Naive B cell (primary cell): ENCODE measurements at places on chromosomes 2 and 18. TPM values are rescaled to one million over a fixed set of nuclear protein-coding genes. Genes with fewer than 3 reads are reported as not detected.
A peak's percentile ranks its signal among the peaks of the same experiment; 100 is the strongest.

DNA sequence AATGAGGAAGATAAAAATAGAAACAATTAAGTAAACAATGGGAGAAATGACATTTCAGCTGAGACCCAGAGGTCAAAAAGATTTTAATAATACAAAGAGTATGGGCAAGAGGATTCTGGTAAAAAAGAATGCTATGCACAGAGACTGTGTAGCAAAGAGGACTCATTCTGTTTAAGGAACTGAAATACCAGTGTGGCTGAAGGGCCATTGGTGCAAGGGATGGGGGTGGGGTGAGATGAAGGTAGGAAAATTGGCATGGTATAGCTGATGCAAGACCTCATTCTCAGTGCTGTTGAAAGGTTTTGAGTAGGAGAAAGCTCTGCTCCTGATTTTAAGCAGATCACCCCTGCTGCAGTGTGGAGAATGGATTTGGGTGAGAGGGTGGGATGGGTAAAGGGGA is 10.8 kb downstream of the GALNT1 start:
- DNase-seq: peak; percentile 63

- no peak for DNase-seq
Observed at GRCh38 chr2:168256448-168256847, 9.1 kb upstream of the STK39 start.

DNA sequence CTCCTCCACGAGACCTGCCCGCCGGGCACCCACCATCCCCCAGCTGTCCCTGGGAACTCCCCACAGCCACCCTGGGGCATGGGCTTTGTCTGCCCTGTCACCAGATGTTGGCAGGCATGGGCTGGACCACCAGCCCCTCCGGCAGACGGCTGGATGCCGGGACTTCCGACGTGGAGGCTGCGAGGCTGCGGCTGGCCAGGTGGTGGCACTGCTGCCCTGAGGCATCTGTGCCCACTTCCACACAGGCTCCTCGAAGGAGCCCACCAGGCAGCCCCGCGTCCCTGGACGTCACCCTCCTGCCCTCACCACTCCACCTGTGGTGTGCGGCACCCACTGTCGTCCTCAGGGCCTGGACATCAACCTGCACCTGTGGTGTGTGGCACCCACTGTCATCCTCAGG is 319.9 kb upstream of the SALL3 start:
- DNase-seq: no peak

GRCh38 chr2:122748552-122749011 is 993.1 kb downstream of the TSN start:
- DNase-seq: no peak

DNA sequence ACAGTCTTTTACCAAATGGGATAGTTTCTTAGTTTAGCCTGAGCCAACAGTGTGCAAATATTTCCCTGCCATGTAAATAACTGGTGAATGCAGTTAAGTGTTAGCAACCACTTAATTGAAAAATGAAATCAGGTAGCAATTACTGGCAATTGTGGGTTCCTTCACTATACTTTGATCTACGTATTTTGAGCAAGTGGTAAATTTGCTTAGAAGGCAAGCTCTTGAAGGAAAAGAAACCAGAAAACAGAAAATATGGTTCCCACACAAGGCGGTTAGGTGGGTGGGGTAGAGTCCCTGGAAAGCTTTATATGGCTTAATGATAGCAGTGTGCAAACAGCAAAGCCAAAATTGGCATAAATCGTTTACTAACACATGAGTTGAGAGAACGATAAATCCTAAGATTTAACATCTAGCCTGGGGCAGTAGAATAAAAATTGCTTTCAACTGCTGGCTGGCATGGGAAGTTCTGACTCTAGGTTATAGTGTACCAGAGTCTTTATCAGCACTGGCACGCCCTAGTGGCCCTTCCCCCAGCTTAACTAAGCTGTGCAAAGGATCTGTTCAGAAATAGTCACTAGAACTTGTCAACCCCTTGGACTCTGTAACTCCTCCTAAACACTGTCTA is 17.0 kb downstream of the SLC9A2 start:
- DNase-seq: no peak

- no peak for DNase-seq
Observed at GRCh38 chr2:9668687-9669345, 38.0 kb upstream of the YWHAQ start.

DNA sequence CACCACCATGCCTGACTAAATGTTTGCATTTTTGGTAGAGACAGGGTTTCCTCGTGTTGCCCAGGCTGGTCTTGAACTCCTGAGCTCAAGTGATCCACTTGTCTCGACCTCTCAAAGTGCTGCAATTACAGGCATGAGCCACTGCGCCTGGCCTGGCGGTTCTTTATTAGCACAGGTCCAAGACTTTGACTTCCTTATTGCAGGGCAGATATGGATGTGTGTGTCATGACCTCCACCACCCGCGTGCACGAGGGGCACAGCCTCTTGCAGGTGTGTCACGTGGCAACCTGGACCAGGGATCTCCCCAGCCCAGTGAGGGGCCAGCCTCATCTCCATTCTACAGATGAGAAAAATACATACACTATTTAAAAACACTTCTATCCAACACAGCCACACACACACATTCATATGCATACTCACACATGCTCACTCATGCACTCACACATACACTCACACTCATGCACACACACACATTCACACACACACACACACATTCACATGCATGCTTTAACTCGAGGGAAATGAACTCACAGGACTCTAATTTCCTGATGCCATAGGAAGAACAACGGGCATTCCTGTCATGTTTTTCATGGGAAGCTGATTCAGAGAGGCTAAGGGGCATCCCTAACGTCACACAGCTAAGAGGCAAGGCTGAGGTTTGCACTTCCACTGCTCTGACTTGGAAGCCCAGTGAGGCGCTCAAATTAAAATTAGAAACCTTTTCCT is 38.8 kb downstream of the RRM2 start:
- no peak for DNase-seq

DNA sequence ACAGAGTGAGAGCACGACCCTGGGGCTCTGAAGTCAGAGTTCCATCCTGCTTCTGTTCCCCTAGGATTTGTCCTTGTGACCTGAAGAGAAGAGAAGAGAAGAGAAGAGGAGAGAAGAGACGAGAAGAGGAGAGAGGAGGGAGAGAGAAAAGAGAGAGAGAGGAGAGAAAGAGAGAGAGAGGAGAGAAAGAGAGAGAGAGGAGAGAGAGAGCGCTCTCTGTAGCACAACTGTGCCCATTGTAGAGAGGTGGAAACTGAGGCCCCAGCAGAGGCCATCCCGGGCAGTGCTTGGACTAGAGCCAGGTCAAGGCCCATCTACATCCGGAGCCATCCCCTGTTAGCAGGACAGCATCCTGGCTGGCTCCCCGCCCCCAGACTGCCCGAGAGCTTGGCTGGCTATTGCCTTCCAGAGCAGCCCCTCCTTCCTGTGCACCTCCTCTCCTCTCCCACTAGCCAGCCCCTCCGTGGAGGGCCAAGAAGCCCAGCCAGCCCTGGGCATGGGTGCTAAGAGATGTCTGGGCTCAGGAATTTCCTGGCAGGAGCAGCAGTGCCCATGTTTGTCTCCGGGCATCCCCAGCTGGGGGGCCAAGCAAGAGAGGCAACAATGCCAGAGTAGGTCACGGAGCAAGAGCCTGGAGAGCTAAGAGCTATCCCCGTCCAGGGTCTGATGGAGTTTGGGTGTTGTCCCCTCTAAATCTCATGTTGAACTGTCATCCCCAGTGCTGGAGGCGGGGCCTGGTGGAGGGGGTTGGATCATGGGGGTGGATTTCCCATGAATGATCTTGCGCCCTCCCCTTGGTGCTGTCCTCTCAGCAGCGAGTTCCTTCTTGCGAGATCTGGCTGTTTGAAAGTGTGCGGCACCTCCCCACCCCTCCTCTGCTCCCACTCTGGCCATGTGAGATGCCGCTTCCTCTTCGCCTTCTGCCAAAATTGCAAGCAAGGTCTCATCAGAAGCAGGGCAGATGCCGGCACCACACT is 18.2 kb upstream of the GPR55 start:
- DNase-seq: no peak

DNA sequence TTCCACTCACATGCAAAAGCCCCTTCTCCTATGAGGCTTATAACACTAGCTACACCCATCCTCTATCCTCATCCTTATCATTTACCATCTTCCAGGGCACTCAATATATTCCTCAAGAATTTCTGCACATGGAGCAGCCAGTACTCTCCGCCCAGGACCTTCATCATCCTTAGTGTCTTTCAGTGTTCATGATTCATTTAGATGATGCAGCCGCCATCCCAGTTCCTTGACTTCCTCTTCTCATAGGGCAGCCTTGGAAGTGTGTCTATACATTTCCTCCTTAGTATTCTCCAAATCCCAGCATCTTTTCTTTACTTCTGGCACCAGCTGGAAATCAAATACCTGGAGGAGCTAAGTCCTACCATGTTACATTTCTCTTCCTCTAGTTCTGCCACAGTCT is 3.0 kb upstream of the ITSN2 start:
- DNase-seq: no peak

DNA sequence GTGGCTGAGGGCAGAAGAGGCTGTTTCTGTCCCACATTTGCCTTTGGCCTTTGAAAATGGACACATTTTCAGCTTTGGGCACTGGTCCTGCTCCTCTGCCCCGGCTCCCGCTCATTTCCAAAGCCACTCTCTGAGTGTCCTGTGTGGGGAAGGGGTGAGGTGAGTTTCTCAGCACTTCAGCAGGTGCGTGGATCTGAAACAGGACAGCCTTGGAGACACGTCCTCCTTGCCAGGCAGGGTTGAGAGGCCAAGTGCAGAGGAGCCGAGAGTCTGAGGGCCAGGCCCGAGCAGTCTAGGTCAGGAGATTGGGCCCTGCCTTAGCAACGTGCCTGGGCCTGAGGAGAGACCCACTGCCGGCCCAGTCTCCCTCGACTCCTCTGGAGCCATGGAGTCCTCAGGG is 21.9 kb upstream of the ALPI start:
- no peak for DNase-seq

DNA sequence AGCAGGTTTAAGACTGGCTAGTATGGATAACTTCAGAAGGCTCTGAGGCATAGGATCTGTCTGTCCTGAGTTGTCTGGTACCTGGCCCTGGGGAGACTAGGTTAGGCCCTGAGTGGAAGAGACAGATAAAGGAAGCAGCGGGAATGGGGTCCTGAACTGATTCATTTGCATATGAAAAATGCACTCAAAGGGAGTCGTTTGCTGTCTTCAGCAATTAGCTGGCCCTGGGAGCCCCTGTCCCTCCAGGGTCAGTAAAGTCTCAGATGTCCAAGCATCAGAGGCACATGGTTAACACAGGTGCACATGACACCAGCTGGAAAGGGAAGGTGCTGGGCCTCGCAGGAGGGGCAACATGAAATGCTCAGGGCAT is 172.4 kb downstream of the ACOXL start:
- no peak for DNase-seq

DNA sequence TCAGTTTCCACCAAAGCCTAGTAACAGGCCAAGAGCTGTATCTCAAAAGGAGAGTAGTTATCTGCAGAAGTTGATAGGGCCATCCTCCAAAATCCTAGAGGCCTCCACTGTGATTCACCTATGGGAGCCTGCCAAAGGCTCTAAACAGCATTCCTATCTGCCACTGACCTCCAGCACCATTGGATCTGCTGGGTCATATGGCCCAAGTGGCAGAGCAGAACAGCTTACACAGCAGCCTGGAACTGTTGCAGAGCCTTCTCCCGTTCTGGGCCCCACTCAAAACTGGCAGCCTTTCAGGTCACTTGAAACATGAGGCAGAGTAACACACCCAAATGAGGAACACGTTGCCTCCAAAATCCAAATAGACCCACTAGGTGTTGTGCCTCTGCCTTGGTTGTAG is 345.2 kb upstream of the RND3 start:
- no peak for DNase-seq

- DNase-seq: peak; percentile 75
Observed at GRCh38 chr2:33477473-33478468, 1.3 kb downstream of the RASGRP3 start.

GRCh38 chr18:42137693-42138375 is 182.8 kb downstream of the PIK3C3 start:
- no peak for DNase-seq

- peak; percentile 7 for DNase-seq
Observed at GRCh38 chr2:208025814-208026184, 472 bp upstream of the PLEKHM3 start.

GRCh38 chr18:48728204-48728833 is 189.5 kb downstream of the CTIF start:
- DNase-seq: no peak

DNA sequence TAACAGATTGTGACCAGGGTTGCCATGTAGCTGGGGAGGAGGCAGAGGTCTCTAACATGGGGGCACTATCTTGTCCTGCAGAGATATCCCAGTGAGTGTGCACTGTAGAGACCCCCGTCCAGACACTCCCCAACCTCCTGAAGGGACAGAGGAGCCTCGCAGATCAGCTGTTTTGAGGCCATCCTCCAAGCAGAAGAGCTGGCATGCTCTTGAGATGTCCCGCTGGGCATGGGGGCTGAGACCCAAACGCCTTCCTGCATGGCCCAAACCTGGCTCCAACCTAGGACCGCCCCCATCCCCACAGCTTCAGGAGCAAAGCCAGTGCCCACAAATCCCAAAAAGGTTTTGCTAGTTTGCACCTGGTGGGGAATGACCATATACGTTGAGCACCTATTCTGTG is 2.7 kb upstream of the SLC66A3 start:
- DNase-seq: no peak

DNA sequence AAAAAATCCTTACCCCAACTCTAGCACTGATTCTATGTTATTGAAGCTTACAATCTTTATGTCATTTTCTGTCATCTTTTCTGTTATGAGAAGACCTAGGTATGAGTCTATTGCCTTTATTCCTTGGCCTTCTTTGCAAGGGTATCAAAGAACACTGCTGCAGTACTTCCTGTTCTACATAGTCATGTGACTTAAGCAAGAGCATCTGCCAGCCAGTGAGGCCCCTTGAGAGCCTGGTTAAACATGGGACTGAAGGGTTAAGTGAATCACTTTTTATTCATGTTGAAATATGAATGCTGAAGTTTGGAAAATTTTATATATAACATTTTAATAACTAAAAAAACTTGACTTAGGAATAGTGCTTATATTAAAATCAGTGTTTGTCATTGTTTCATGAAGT is 844 bp upstream of the CPS1 start:
- DNase-seq: no peak

DNA sequence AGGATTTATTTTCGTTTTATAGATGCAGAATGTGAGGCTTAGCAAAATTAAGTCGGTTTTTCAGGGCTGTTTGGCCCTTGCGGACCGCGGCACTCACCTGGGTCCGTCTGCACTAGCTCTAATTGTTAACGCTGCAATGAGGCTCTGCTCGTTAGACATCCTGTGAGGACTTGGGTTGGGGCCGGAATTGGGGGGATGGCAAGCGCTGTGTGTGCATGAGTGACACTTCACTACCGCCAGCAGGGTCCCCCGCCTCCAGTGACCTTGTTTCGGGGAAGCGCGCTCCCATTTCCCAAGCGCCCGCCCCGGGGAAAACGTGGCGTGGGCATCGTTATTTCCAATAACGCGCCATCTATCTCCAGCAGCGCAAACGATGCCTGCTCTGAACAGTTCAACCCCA is 54.2 kb downstream of the KCNG2 start:
- DNase-seq: no peak

The CXCR1 gene
- 2.3 TPM for polyA plus RNA-seq

The CNTNAP5 gene
- not detected for polyA plus RNA-seq

The WDR43 gene
- polyA plus RNA-seq: 50.9 TPM

The EPB41L5 gene
- polyA plus RNA-seq: 9.6 TPM

The GAREM2 gene
- polyA plus RNA-seq: 1.2 TPM

The CD226 gene
- 1.0 TPM for polyA plus RNA-seq

The CELF4 gene
- 0.21 TPM for polyA plus RNA-seq
